ENCODE measurements at places on chromosomes 3 and 15.
A peak's percentile ranks its signal among the peaks of the same experiment; 100 is the strongest.

DNA sequence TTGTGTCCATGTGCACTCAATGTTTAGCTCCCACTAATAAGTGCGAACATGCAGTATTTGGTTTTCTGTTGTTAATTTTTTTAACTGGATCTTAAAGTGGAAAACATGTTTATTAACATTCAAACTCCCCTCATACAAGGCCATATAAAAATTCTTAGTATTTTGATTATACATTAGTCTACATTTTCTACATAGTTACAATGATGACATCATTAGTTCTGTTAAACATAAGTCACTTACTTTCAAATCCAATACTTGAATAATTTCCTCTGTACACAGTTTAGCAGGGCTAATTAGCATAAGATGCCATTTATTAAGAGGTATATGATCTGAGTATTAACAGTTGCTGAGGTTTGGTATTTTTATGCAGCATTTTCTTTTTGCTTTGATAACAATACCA is 91.3 kb upstream of the CCDC39 start:
- no peak for DNase-seq

GRCh38 chr3:13066834-13067233 is 6.4 kb downstream of the IQSEC1 start:
- no peak for DNase-seq

DNA sequence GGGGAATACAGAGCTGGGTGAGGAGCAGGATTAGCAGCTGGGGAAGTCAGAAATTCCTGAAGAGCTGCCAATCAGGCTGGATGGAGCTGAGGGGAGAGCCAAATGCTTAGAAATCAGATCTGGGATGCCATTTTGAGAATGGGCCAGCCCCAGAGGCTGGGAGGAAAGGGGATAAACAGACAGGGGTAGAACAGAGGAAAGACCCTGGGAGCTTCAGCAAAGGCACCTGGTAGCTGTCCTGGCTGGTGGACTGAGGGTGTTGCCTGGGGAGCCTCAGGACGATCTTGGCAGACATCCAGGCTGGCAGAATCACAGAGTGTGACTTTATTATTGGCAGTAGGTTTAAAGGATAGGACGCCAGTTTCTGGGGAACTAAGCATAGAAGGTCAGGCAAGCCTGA is 97.8 kb downstream of the SQOR start:
- no peak for DNase-seq

DNA sequence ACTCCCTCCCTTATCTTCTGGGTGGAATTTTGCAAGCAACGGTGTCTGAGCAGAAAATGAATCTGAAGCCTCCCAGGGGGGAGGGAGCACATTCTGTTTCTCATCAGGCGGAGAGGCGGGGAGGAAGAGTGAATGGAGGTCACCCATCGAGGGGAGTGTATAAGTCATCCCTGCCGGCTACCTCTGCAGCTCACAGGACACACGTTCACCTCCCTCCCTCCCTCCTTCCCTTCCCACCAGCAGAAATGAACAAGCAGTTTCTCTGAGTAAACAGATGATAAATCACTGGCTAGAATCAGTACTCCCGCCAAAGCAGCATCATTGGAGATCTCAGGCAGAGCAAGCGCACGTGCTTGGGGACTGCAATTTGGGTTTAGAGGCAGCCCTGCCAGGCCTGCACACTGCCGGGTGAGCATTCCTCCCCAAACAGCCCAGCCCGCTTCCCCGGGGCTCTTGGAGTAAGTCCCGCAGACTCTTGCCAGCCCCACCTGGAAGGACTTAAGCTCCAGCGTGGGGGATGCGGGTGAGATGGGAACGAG is 38.3 kb downstream of the CPN2 start:
- no peak for DNase-seq

GRCh38 chr3:69579306-69580041 is 159.8 kb upstream of the MITF start:
- no peak for DNase-seq

GRCh38 chr3:50166620-50167019 is 11.5 kb downstream of the SEMA3F start:
- DNase-seq = no peak

DNA sequence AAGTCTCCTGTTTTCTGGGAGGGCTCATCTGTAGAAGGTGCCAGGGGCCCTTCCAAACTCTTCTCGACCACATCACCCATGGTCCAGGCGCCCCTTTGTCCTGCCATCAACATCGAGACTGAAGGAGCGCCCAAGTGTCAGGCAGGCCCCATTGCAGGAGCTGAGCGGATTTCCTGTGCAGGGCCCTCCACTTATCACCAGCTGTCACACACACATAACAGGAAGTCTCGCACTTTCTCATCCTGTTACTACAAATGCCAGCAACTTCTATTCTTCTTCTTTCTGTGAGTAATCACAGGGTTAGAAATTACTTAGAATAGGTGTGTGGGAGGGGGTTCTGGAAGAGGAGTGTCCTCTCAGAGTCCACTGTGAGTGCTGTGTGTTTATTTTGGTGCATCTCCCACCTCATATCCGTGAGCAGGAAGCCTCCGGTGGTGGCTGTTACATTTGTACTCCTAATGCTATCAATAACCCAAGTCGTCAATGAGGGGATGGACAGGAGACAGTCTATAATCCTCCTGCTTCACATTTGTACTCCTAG is at the start of gene KLHL6:
TSS of gene KLHL6 (minus strand) at position 166 of the 541 bp plus-strand sequence. CDS start at position 113, 53 bp downstream.
- peak; percentile 85 for DNase-seq

GRCh38 chr3:138197058-138197457 is 10.0 kb downstream of the ARMC8 start:
- no peak for DNase-seq

DNA sequence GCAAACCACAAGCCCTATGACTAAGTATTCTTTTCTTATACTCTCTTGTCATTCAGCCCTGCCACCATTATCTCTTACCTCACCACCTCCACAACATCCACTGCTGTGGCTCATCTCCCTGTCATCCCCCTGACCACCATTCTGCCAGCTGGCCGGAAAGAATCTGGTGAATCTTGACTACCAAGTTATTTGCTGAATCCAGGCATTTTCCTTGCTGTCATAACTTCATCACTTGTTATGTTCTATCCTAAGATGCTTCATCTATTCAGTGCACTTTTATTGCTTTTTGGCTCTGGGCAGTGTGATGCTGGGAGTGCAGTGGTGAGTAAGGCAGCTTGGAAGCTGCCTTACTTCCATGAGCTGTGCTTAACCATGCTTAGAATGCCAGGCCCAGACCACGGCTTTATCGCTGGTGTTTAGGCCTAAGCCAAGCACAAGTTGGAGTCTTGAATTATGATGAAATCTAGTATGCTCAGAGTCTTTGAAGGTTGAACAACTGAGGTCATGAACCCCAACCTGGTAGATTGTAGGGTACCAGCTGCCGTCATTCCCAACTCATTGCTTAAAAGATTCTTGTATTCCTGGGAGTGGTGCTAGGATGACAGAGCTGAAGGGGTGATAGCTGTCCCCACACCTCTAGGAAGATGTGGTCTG is 27.0 kb upstream of the APH1B start:
- DNase-seq = no peak

DNA sequence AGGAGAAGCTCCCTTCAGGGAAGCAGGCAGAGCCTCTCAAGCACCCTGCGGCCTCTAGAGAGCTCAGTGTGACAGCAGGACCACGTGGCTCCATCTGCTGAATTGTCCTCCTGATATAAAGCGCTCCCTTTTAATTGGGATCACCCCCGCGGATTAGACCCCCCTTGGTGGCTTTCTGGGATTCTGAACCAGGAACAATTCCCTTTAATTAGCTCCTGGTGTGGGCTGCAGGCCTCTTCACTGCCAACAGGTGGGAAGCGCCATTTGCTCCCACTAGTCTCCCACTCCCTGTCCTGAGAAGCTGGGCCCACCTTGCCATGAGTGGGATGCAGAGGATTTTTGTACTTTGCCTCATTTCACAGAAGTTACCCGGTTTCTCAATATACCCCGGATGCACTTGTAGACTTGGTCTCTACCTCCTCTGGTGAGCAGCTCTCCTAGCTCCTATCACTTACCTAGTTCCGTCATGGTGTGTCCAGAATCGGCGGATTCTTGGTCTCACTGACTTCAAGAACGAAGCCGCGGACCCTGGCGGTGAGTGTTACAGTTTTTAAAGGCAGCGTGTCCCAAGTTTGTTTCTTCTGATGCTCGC is 592 bp downstream of the PGPEP1L start:
- DNase-seq = no peak

- no peak for DNase-seq
Measured at GRCh38 chr3:66038384-66038725, 363 bp downstream of the MAGI1 start.

GRCh38 chr15:45183511-45183910 is 4.3 kb downstream of the SHF start:
- DNase-seq = no peak

GRCh38 chr3:36433511-36433910 is 53.2 kb downstream of the STAC start:
- no peak for DNase-seq

DNA sequence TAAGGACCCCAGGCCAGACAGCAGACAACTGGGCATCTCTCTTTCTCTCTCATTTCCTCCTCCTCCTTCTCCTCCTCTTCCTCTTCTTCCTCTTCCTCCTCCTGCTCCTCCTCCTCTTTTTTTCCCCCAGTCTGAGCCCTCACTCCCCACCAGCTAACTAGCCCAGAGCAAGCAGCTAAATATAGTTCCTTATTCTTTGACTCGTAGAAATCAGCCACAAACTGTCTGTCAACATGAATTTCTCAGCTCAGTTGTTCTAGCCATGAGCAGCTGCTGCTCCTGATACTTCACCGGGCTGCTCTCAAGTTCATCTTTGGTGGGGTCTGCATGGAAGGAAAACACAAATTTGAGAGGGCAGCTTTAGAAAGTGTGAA is 19.2 kb upstream of the LOXL1 start:
- no peak for DNase-seq

DNA sequence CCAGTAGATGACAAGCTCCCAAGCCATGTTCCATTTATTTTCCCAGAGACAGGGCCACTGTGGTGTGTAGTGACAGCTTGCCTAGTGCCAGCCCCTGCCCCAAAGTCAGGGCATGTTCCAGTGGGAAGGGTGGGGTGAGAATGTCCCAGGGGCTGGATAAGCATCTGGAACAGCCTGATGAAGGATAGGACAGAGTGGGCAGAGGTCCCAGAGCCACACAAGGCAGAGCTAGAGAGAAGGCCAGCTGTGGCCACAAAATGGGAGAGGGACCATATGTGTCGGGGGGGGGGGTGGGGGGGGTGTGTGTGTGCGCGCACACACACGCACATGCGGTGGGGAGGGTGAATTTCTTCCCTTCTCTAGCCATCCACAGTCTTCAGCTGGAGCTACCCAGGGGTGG is 27.0 kb upstream of the TSPAN3 start:
- no peak for DNase-seq

GRCh38 chr15:63332367-63333124 is 49.1 kb downstream of the CA12 start:
- no peak for DNase-seq

- DNase-seq = no peak
Measured at GRCh38 chr3:46868287-46868686, 5.0 kb upstream of the MYL3 start.

DNA sequence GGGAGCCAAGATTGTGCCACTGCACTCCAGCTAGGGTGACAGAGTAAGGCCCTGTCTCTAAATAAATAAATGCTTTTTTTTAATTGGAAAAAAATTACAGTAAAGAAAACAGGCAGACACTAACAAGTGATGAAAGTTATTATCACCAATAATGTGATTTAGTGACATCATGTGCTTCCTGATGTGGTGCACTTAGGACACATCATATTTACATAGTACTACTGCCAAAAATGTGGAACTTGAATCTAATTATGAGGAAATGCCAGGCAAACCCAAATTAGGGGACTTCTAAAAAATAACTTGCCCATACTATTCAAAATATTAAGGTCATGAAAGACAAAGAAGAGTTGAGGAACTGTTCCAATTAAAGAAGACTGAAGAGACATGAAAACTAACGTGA is 30.8 kb downstream of the MAP4 start:
- no peak for DNase-seq

DNA sequence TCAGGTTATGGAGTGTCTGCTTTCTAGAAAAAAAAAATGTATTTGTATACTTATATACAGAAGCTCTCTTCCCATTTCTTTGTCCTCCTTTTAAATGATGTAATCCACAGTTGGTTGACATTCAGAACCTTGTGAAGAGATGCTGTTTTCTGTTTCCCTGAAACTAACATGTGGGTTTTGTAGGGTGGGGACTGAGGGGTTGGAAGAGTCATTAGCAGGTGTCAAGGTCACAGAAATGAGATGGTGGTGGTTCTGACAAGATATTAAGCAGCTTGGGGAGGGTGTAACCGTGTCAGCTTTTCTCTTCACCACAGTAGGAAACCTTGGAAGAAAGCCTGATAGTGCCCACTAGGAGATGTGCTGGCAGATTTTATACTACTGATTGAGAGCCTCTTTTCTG is 2.4 kb downstream of the RASA2 start:
- no peak for DNase-seq

DNA sequence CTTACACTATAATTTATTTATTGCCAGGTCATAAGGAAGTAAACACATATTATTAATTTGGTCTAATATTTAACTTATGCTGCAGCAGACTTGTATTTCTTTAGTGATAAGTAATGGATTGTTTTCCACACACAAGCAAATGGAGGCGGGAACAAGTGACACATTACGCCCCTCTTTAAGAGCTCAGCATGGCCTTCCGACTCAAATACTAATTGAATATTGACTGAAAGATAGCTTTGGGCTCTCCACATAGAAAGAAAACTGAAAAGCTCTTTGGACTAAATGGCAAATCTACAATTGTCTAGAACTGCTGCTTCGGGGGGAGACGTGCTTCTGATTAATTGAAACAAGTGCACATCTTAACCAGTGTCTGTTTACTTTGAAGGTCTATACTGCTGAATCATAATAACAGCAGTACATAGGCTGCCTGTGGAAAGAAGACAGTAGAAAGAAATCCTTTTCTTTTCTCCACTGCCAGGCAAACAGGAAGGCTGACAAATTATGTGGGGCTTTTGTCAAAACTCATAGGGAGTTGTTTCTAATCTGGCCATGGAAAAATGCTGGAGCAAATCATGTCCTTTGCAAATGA is 15.9 kb downstream of the CADPS start:
- no peak for DNase-seq

DNA sequence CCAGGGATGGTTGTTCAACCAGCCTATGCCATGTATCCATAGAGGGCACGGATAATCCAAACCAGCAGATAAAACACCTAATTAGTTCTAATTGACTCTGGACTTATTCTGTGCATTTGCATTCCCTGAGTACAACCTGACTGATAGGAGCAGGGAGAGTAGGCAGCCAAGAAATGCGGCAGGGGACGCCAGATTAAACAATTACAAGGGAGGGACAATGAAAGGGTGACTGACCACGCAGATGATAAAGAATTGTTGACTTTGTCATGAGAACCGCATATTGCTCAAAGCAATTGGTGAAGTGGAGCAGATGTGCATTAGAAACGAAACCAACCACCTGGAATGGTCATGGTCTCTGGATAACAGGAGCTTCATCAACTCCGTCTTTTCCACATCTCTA is 369.1 kb upstream of the FRG2C start:
- DNase-seq = no peak

- DNase-seq = no peak
Measured at GRCh38 chr3:69320871-69321271, 65.0 kb downstream of the FRMD4B start.
